ENCODE measurements at places on chromosomes 3 and 15.

DNA sequence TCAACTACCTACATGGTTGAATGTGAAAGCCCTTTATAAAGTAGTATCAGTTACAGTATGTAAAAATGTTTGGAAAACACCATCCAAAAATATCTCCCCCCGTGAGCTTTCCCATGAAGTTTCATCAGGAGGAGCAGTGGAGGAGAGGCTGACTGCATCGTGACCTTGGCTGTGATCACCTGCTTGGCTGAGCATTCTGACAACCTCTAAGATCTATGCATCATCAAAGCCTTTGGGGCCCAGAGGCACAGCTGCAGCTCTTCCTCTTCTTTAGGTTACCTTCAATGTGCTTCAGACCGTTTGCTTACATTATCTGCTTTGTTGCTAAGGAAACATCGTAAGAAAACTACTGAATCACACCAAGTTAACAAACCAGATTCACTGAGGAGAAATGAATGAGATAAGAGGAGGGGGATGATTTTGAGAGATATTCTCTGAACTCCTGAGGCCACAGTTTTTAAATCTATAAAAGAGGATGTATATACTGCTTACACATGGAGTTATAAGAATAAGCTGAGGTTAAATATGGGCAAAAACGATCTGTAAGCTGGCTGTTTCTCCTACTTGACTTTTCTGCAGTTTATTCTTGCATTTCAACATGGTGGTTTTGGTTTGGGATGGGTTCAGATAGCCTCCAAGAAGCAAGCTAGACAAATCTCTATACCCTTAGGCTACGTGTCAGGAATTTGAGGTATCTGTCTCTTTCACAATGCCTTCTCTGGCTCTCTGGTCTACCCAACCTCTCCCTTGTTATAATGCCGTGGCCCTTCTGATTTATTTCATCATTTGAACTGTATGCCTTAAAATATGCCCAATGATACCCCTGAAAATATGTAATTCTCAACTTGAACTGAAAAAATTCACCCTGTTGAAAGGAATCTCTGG is 4.0 kb downstream of the GCSAM start:
- DNase-seq = peak; percentile 81

- no peak for DNase-seq
These were observed 36.1 kb downstream of the PCSK6 start for GRCh38 chr15:101453123-101454120.

- no peak for DNase-seq
These were observed 67.4 kb downstream of the RHCG start for GRCh38 chr15:89429023-89429422.

DNA sequence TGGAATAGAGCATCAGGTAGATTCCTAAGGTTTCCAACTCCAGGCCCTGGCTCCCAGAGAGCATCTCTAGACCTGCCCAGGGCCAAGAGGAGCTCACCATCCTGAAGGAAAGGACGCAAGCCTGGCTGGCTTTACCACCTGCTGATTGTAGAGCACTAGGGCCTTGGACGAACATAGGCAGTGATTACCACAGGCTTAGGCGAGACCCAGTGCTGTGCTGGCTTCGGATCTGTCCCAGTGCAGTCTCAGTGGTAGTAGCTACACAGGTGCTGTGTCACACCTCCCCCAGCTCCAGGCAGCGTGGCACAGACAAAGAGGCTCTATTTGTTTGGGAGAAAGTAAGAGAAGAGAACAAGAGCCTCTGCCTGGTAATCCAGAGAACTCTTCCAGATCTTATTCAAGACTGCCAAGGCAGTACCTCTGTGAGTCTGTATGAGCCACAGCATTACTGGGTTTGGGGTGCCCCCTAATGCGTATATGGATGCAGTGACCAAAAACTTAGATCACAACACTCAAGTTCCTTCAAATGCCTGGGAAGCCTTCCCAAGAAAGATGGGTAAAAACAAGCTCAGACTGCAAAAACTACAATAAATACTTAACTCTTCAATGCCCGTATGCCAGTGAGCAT is 25.4 kb downstream of the ISG20 start:
- peak; percentile 68 for DNase-seq

DNA sequence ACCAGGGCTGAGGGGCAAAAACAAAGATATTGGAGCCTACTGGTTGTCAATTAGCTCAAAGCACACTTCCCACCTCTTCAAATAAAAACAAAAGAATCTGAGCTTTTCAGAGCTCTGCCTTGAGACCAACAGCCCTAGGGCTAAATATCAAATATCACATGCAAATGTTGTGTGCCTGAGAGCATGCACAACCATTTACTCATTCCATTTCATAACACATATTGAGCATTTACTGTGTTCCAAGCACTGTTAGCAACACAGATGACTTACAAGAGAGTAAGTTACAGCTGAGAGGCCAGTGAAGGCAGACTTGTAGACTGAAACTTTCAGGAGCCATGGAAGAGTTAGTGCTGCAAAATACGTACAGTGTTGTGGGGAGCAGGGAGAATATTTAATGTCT is 222.4 kb downstream of the CPNE4 start:
- no peak for DNase-seq

GRCh38 chr3:88535563-88535962 is 385.8 kb downstream of the C3orf38 start:
- DNase-seq = no peak

DNA sequence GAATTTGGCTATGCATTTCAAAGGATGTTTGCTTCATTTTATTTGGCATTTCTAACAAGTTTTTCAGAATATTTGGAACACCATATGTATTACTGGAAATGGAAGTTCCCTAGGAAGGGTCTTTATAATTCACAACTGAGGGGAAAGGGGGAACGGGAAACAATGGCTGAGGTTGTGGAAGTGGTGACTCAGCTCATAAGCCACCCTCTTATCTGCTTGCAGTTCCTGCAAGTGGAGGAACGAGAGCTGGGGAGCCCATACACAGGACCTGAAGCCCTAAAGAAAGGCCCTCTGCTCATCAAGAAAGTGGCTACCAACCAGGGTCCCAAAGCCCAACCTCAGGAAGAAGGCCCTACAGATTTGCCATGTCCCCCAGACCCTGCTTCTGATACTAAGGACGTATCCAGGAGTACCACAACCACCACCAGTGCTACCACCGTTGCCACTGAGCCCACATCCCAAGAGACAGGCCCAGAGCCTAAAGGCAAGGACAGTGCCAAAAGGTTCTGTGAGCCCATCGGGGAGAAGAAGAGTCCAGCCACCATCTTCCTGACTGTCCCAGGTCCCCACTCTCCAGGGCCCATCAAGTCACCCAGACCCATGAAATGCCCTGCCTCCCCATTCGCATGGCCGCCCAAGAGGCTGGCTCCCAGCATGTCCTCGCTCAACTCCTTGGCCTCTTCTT is 37.9 kb downstream of the ESYT3 start:
- DNase-seq = no peak

DNA sequence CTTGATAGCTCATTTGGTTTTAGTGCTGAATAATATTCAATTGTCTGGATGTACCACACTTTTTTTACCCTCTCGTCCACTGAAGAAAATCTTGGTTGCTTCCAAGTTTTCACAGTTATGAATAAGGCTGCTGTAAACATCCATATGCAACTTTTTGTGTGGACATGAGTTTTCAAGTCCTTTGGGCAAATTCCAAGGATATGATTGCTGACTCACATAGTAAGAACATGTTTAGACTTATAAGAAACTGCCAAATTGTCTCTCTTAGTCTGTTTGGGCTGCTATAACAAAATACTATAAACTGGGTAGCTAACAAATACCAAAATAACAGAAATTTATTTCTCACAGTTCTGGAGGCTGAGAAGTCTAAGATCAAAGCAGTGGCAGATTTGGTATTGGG is 59.5 kb upstream of the TNFSF10 start:
- DNase-seq = no peak

DNA sequence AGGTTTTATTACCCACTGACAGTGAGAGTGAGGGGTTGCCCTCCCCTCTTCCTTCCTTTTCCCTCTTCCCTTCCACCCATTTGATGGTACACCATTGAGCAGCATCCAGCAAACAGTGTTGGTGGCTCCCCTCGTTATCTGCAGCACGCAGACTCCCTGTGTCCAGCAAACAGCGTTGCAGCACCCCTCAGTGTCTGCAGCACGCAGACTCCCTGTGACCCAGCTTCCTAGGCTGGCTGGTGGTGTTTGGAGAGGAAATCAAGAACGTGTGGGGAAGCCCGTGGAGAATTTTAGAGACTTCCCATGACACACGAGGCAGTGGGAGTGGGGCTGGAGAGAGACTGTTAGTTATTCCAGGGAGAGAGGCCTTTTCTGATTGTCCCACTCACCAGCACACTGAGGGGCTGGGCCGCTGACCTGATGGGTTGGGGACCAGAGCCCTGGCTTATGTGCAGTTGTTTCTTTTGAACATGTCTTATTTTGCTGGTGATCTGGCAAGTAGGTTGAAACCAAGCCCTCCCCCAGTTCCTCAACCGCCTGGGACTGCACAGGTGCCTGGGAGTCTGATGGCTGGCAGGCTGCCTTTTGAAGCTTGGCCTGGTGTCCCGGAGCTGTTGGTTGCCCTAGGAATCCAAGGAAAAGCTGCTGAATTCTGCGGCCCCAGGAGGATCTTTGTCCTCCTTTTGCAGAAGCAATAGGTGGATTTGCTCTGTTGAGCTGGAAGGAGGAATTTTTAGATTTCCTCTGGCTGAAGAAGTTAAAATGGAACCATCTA is 19.0 kb downstream of the APBA2 start:
- no peak for DNase-seq

- DNase-seq = no peak
These were observed 62.8 kb downstream of the CRYBG3 start for GRCh38 chr3:97884586-97885123.

DNA sequence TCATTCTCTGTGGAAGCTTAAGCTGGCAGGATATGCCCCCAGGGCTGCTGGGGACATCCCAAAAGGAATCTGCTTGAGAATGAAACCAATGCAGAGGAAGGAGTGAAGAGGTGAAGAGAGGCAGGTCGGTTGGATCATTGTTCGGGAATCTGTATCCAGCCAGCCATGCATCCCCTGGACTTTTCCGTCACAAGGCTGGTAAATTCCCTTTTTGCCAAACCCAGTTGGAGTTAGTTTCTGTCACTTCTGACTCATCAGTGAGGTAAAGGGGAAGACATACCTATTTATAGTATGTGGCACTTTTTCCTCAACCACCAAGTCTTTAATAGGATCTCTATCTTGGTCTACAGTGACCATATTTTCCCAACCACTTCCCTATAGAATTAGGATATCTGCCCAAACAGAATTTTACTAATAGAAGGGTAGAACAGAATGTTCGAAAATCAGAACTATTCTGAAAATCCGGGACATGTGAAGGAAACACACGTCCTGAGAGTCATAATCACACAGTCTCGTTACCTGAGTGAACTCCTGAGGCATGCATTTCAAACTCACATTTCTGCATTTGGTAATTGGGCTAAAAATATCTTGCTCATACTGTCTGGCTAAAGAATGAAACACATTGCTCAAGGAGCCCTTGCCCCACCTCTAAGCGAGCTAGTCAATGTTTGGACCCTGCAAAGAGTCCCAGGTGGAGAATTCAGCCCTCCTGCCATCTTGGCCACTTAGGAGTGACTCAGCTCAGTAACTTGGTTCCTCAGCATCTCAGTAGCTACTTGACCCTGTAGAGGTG is 289.7 kb upstream of the ADAMTS9 start:
- no peak for DNase-seq

GRCh38 chr3:38062809-38063208 is 23.8 kb downstream of the DLEC1 start:
- DNase-seq = no peak

GRCh38 chr3:10389995-10390394 is 69.1 kb upstream of the SEC13 start:
- no peak for DNase-seq

GRCh38 chr15:37891766-37892368 is 42.6 kb upstream of the TMCO5A start:
- DNase-seq = peak; percentile 6

DNA sequence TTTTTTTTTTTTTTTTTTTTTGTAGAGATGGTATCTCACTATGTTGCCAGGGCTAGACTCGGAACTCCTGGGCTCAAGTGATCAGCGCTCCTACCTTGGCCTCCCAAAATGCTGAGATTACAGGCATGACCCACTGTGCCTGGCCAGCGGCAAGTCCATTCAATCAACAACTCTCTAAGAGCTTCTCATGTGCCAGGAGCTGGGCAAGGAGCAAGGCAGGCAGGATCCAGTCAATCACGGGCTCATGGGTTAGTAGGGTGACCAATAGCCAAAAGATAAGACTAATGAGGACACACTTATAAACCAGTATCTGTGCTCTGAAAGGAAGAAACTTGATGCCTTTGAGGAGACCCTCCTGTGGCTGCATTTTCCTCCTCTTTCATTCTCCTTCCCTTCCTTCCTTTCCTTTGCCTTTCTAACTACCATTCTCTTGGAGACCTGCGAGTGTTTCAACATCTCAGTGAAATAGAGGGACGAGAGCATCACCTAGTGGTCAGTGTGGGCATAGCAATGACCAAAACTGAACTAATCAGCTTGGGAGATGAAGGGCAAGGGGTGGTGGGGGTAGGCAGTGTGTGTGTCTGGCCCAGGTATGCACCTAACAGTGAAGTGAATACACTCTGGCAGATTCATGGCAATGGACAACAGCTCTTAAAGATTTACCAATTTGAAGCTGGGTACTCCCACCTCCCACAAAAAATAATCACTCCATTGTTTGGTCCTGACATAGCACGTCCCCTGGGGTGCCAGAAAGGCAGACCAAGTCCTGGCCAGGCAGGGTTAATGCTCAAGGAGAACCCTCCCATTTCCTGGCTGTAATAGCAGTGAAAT is 6.3 kb downstream of the RPP25 start:
- DNase-seq = peak; percentile 84

DNA sequence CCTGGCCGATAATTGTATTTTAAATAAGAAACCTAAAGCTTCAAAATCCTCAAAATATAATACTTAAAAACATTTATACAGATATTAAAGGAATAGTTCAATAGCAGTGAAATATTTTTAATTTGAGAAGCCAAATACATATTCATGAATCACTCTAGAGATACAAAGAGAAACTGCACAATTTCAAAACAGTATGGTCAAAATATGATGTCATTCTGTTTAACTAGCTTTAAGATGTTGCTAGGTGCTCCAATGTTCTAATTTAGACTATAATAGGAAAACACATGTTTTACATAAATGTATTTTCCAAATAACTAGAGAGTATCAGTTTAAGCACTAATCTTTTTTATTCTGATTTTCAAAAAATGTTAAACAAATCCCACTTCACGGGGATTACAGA is 10.3 kb upstream of the NRROS start:
- DNase-seq = no peak

DNA sequence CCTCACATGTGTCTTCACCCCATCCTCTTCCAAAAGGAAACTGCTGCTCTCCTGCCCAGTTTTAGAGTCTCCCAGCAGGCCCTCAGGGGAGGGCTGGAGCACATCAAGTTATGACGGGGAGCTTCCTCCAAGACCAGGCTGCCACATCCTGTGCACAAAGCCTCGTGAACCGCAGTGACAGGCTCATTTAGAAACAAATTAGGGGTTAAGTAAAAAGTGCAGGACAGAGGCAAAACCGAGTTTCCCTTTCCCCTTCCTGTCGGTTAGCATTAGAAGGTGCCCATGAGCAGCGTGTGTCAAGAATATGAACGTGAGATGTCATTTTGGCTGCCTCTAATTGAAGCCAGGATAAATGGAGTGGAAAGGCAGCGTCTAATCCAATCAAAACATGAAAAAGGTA is 199.7 kb downstream of the ARRDC4 start:
- peak; percentile 1 for DNase-seq

All from CD4-positive, alpha-beta T cell treated with Interleukin-15 for 4 hours (primary cell).